DMS79 treated with DMSO at 0.1 percent for 48 hours (cell line): ENCODE measurements at places on chromosomes 11 and 22.
A peak's percentile ranks its signal among the peaks of the same experiment; 100 is the strongest.

DNA sequence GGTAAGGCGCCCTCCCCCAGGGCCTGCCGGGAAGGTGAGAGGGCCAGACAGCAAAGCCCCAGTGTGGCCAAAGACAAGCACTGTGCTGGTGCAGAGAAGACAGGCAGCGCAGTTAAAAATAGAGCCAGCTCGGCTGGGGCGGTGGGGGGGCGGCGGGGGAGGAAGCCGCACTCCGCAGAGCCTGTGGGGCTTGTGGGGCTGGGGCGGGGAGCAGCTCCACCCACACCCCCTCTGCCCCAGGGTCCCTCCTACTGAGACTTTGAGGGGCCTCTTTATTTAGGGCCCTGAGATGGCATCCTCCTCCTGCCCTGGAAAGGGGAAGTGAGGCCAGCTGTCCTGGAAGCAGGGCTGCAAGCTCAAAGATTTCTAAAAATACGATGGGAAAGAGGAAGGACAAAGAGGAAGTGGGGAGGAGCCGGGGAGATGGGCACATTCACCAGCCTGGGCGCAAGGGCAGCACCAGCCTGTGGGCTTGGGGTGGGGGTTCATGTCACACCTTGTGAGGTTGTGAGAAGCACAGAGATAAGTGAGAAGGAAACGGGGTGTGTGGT lies 2.6 kb downstream of the CYTH4 start:
- no peak for DNase-seq

DNA sequence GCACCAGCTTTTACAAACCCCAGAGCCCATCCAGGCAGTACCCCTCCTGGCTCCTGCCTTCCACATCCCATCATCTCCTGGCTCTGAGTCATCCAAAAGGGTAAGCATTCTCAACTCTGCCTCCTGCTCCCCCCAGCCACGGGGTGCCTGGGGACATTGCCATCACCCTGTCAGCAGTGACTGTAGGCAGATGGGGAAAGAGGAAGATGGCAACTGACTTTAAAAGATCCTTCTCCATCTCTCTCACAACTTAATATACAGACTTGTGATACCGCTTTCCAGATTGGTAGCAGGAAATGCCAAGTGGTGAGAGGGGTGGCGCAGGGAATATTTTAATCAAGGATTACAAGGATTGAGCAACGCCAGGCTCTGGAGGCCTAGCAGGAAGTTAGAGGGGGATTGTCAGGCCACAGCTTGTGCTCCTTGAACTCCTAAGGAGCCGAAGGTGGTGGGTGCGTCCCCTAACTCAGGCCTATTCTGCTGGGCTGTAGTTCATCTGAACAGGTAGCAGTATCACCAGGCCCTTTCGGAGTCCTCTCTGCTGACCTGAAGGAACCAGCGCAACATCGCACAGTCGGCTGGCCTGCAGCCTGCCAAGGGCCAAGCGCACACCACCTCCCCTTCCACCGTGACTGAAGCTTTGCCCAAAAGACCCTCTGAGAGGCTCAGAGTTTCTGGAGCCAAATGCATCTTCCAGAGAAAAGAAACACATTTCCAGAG lies 83.3 kb downstream of the ZC3H12C start:
- DNase-seq, result no peak

GRCh38 chr11:18137186-18137800 lies 4.9 kb downstream of the MRGPRX3 start:
- DNase-seq, result no peak

- no peak for DNase-seq
Measured at GRCh38 chr11:102577182-102577581, 46.6 kb upstream of the MMP7 start.

- no peak for DNase-seq
Measured at GRCh38 chr22:50694099-50694605, 21.5 kb downstream of the SHANK3 start.

GRCh38 chr11:66555416-66555815 lies 8.7 kb downstream of the ACTN3 start:
- DNase-seq, result no peak

- no peak for DNase-seq
Measured at GRCh38 chr22:48511781-48512327, 1315.8 kb downstream of the BRD1 start.

GRCh38 chr11:66728038-66728692 lies 851 bp downstream of the SPTBN2 start:
- DNase-seq, result peak; percentile 35

GRCh38 chr22:46660604-46661201 lies 40.5 kb downstream of the GRAMD4 start:
- peak; percentile 84 for DNase-seq

- peak; percentile 70 for DNase-seq
Measured at GRCh38 chr11:22626573-22627239, 1.1 kb upstream of the FANCF start.

- DNase-seq, result no peak
Measured at GRCh38 chr22:45598596-45599217, 72.9 kb upstream of the ATXN10 start.

- no peak for DNase-seq
Measured at GRCh38 chr11:76523147-76523546, 78.3 kb downstream of the EMSY start.

DNA sequence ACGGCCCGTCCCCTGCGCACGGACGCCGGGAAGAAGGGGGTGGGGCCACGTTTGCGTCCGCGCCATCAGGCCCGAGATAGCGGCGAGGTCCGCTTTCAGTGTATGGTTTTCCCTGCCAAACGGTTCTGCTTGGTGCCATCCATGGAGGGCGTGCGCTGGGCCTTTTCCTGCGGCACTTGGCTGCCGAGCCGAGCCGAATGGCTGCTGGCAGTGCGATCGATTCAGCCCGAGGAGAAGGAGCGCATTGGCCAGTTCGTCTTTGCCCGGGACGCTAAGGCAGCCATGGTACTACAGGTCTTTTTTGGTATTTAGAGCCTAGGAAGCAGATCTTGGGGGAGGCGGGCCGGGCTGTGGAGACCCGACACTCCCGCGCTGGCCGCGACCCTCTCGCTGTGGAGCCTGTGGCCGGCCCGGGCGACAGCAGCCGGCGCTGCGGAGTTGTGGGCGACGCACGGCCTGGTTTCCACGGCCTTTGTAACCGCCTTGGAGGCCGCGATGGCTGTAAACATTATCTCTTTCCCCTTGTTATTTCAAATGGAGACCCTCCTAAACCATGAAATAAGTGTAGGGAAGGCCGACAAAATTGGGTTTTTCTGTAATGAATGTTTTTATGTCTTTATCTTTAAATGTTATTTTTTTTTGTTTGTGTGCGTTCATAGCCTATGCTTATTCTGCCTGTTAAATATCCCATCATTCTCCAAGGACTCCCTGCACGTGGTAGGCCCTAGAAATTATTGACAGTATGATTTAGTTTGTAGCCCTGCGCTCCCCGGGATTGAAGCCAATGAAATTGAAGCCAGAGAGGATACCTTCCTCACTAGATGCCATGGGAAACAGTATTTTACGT lies at the start of gene AASDHPPT:
Gene AASDHPPT, plus strand, starts transcription at position 54 of the 847 bp plus-strand sequence. Its CDS starts 49 bp downstream, at position 103.
- peak; percentile 64 for DNase-seq

DNA sequence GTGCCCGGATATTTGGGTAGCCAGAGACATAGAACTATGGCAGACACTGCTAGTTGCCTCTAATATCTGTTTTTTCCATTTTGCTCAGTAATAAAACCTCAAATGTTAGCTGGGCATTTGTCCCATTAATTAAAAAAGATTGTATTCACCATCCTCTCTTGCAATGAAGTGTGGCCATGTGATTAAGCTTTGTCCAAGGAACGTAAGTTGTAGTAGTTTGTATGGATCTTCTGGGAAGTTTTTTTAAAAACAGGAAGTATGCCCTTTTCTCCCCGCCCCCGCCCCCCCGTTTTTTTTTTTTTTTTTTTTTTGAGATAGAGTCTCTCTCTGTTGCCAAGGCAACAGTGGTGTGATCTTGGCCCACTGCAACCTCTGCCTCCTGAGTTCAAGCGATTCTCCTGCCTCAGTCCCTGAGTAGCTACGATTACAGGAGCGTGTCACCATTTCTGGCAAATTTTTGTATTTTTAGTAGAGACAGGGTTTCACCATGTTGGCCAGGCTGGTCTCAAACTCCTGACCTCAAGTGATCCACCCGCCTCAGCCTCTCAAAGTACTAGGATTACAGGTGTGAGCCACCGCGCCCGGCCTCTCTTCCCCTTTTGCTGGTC lies 1.7 kb upstream of the TMEM135 start:
- no peak for DNase-seq

- no peak for DNase-seq
Measured at GRCh38 chr22:30348809-30349208, 7.9 kb downstream of the SF3A1 start.

DNA sequence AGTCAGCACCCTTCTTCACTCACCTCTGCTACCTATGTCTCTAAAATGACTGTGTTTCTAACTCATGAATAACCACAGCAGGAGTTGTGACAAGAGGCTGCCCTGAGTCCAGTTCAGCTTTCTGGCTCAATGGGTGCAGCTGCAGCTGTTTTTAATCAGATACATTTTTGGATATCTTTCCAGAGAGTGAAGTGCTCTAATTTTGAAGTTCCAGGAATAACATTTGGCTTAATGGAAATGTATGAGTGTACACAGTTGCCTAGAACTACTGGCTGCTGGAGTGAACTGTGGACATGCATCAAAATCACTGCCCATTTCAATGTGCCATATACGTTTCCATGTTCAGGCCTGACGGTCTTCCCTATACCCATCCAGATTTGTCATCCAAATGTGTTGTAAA lies 769.5 kb upstream of the ANO3 start:
- no peak for DNase-seq

DNA sequence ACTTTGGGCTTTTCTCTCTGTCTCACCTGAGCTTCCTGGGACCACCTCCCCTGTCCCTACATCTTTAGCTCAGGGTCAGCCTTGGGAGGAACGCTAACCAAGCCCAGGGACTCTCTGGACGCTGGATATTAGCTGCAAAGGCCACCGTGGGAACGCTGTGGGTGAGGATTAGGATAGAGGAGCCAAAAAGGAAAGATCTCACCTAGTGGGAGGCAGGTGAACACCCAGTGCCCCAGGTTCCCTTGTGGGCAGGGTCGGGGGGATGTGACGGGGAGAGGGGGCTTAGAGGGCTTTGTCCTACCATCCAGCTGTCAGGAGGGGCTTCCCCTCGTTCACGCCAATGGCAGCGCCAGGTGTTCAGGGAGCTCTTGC lies 50.2 kb downstream of the LINC01488 start:
- no peak for DNase-seq

DNA sequence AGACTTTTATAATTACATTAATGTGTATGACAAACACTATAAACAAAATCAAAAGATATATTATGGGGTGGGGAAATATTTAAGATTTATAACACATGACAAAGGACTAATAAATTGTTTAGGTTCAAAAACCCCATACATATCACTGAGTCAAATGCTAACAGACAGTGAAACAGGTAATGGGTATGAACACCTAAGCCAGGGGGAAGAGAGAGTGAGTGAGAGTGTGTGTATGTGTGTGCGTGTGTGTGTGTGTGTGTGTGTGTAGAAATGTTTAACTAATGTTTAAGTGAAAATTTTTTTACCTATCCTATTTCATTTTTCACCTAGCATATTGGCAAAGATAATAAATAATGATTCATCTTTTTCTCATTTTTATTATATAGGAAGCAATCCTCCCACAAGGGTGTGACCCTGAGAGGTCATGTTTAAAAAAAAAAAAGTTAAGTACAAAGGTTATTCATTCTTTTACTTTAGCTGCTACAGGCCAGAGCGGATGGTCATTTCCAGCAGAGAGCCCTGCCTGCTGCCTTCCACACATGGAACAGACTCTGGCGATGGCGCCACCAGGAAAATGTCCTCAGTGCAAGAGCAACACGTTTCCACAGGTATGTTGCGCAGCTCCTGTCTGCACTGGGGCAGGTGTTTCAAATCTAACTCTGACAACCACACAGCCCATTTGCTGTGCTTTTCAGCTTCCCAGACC lies 72.9 kb downstream of the PISD start:
- DNase-seq, result no peak
